ENCODE measurements at places on chromosomes 16 and 17. TPM values are rescaled to one million over a fixed set of nuclear protein-coding genes. Genes with fewer than 3 reads are reported as not detected.

CCL4L2 gene
- not detected for total RNA-seq

HOXB8 gene
- total RNA-seq: 22.9 TPM

MEOX1 gene
- 6.4 TPM for total RNA-seq

FBXL16 gene
- not detected for total RNA-seq

TPPP3 gene
- total RNA-seq: not detected

PYDC1 gene
- not detected for total RNA-seq

SKA2 gene
- total RNA-seq: 107 TPM

HOXB5 gene
- 0.54 TPM for total RNA-seq

RASL10B gene
- total RNA-seq: not detected

DNAH3 gene
- under 0.01 TPM for total RNA-seq

HYDIN gene
- not detected for total RNA-seq

KRTAP1-1 gene
- total RNA-seq: not detected

PPY gene
- not detected for total RNA-seq

KIF2B gene
- total RNA-seq: not detected

SPIRE2 gene
- 2.4 TPM for total RNA-seq

CSH1 gene
- not detected for total RNA-seq

SHISA6 gene
- total RNA-seq: not detected

HOXB3 gene
- total RNA-seq: 8.5 TPM

MRPS7 gene
- 76.7 TPM for total RNA-seq

SMIM36 gene
- total RNA-seq: not detected

GSDMA gene
- not detected for total RNA-seq

SLC46A1 gene
- 4.2 TPM for total RNA-seq

MYH1 gene
- total RNA-seq: not detected

KRT33A gene
- not detected for total RNA-seq

CDK10 gene
- total RNA-seq: 45.4 TPM

KRT222 gene
- total RNA-seq: not detected

WNK4 gene
- total RNA-seq: 3.7 TPM

ABCC11 gene
- 0.20 TPM for total RNA-seq

CDK5R1 gene
- 2.7 TPM for total RNA-seq

ZNF385C gene
- not detected for total RNA-seq

SLC12A3 gene
- total RNA-seq: 0.20 TPM

CES5A gene
- total RNA-seq: not detected

EFCAB13 gene
- total RNA-seq: 2.8 TPM

MCRIP1 gene
- 88.9 TPM for total RNA-seq

LDHD gene
- total RNA-seq: 0.40 TPM

TMIGD1 gene
- total RNA-seq: not detected

CA5A gene
- not detected for total RNA-seq

SDR42E1 gene
- 3.7 TPM for total RNA-seq

Data from mammary microvascular endothelial cell (primary cell).